ENCODE measurements at places on chromosomes 2 and 18.

DNA sequence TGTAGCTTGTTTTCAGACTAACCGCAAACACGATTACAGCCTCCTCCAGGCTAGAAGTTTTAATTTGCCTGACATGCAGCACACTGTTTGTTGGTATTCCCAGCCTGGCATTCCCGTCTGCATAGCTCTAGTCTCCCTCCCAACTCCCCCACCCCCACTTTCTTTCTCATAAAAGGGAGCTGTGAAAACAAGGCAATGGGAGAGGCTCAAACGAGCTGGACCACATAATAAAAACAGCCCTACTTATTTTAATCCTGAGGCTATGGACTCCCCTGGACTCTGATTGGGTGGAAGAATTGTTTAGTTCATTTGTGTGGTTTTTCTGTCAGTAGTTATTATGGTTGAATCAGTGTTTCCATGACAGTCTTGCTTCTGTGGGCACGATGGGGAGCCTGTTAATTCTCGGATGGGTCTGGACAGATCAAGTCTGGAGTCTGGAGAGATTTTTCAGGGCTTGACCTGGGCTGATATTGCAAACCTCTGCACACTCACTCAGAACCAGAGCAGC is 1.2 kb downstream of the STON1 start:
- no peak for DNase-seq

DNA sequence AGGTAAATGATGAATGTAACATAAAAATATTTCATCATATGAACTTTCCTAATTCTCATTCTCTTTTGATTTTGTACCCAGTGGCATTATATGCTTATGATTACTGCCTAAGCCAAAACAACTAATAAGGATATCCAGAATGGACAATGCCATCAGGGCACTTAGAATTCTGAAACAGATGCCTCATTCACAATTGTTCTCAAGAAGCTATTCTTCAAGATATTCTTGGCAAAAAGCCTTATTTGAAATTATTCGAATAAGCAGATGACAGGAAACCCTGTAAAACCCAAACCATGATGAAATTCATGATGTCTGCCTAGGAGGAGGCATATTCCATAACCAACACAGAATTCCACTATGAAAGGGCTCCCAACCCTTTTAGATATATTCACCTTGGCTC is 353.2 kb upstream of the TRIB2 start:
- no peak for DNase-seq

- DNase-seq: no peak
Measured at GRCh38 chr2:236717120-236717519, 147.5 kb downstream of the ACKR3 start.

GRCh38 chr18:24923138-24923537 is 428.8 kb downstream of the ZNF521 start:
- DNase-seq: no peak

DNA sequence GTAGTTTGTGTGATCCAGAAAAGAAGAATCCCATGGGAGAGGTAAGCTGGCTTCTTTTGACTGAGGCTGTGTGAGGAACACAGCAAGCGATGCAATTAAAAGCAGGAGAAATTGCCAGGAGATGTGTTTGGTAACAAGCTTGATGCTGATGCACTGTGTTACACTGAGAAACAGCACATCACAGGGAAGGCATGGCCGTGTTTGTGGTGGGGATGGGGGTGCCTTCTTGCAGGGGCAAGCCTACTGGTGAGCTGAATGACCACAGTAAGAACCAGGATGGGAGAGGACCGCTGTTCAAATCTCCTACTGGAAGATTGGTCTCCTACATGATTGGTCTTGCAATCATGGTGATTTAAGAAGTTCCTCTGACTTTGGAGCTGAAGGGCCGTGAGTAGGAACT is 477.7 kb upstream of the HS6ST1 start:
- DNase-seq: no peak

GRCh38 chr2:86274265-86274917 is 63.0 kb downstream of the REEP1 start:
- DNase-seq: no peak

GRCh38 chr2:74399785-74400184 is 19.7 kb upstream of the DCTN1 start:
- no peak for DNase-seq

- no peak for DNase-seq
Measured at GRCh38 chr2:200749631-200750322, 61.9 kb upstream of the BZW1 start.

- DNase-seq: no peak
Measured at GRCh38 chr2:168624028-168624427, 168.0 kb downstream of the CERS6 start.

- no peak for DNase-seq
Measured at GRCh38 chr2:32715391-32715841, 87.6 kb downstream of the TTC27 start.

DNA sequence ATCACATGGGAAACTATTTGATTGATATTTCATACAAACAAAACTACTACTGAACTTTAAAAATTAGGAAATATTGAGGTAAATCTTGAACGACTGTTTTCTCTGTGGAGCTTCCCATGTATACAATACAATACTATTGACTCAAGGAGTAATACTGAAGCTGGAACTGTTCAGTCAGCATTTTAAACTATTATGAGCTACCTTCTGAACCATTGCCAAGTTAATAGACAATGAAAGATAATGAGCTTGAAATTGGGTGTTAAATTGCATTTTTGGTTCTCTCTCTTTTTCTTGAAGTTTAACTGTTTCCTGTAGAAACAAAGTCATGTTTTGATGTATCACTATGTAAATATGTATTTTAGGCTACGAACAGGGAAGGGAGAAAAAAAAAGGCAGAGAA is 569.2 kb downstream of the ZEB2 start:
- no peak for DNase-seq

DNA sequence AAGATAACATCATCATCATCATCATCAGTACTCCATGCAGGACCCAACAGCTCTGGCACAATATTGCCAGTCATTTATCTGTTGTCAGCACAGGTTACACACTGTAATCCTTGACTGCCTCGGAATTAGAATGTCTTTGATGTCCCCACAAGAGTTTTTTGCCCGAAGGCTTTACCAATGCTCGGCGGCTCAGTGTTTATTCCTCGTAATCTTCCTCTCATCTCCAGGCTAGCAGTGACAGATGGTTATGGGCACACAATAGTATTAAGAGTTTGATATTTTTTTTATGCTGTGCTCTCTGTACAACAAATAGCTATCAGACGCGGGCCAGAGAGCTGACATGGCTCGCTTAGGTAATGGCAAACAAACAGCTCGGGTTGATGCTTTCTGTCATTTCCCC is 515.2 kb downstream of the ZEB2 start:
- no peak for DNase-seq

GRCh38 chr2:106827158-106827557 is 58.8 kb downstream of the ST6GAL2 start:
- DNase-seq: no peak

- DNase-seq: no peak
Measured at GRCh38 chr2:48902521-48902920, 147.0 kb upstream of the LHCGR start.

DNA sequence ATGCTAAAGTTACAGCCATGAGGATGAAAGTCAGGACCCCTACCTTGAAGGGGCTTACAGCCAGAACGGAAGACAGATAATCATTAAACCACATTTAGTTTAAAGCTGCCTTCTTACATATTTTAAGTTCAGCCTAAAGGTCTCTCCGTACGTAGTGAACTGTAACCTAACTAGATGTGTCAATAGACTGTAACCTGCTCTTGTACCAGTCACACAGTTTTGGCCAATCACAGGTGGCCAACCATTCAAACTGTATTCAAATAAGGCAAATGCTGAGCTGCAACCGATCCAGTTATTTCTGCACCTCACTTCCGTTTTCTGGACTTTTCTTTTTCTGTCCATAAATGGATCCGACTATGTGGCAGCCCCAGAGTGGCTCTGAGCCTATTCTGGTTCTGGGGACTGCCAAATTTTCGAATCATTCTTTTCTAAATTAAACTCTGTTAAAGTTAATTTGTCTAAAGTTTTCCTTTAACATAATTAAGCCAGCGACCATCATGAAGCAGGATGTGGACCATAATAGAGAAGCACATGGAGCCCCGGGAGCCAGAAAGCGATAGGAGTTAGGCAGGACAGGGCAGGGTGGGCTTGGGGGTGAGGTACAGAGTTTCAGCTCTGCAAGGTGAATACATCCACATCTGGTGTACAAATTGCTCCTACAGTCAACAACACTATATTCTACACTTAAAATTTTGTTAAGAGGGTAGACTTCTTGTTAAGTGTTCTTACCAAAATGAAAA is 48.4 kb upstream of the YPEL5 start:
- no peak for DNase-seq

GRCh38 chr2:121666042-121666441 is 16.8 kb upstream of the CLASP1 start:
- no peak for DNase-seq

DNA sequence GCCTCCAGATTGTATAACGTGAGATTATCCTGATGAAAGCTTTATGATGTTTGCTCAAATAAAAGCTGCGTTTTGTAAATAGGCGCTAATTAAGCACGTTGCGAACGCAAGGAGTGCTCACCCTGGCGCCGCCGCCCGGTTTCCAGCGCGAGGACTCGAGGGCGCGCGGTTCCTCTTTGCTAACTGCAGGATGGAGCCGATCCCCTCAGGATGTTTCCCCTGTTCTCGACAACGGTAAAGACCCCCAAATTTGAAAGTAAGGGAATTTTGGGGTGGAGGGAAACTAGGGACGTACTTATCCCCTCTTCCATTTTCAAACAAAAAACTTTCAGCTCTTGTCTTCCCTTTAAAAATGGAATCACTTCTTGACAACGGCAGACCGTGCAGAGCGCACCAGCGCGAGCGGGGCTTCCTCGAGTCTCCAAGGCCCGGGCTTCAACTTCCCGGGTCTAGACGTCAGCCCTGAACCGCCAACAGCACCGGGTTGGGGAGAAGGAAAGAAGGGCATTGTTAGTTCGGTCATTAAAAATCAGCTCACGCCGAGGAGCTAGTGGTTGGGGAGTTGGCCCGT is 1.1 kb upstream of the GBX2 start:
- DNase-seq: no peak

GRCh38 chr2:109384308-109385271 is 229.2 kb downstream of the SEPTIN10 start:
- no peak for DNase-seq

DNA sequence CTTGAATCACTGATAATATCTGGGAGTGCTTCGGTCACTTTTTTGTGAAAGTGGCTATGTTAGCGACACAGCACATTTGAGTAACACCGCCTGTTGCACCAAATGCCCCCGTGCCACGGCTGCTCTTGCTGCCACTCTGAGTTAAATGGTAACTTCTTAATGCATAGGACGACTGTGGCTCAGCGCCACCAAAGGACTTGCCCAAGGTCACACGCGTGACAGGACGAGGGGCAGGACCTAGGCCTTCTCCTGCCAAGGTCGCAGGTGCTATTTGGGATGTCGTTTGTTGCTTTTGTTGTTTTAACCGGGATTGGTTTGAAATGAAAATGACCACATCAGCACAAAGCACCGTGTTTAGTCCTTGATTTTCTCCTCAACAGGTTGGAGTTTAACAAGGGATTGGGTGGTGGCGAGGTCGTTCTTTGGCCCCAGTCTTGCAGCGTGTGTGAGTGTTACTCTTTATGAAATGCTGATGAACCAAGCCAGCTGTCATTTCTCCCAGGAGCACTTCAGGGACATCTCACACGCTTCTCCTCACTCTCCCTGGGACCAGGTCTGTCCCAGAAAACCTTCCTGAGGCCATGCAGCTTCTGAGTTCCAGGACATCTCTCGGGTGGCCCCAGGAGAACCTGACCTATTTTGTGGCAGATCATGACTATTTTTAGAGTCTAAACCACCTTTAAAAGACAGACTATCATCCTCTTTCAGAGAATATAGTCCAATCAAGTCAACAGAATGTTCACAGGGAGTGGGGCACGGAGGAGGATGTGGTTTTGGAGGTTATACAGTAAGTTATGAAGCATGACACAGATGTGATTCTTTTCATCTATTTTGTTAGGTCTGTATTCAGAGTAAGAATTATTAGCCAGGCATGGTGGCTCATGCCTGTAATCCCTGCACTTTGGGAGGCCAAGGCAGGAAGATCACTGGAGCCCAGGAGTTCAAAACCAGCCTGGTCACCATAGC is 49.9 kb downstream of the MTCL1 start:
- peak; percentile 6 for DNase-seq

- DNase-seq: no peak
Measured at GRCh38 chr18:78641689-78642231, 337.9 kb upstream of the SALL3 start.

GRCh38 chr18:8901019-8901418 is 195.7 kb downstream of the MTCL1 start:
- no peak for DNase-seq

GRCh38 chr2:188518381-188518780 is 226.7 kb downstream of the GULP1 start:
- no peak for DNase-seq

GRCh38 chr2:235979037-235979436 is 189.1 kb downstream of the GBX2 start:
- DNase-seq: no peak

GRCh38 chr2:101821059-101821805 is 123.7 kb downstream of the MAP4K4 start:
- DNase-seq: no peak

DNA sequence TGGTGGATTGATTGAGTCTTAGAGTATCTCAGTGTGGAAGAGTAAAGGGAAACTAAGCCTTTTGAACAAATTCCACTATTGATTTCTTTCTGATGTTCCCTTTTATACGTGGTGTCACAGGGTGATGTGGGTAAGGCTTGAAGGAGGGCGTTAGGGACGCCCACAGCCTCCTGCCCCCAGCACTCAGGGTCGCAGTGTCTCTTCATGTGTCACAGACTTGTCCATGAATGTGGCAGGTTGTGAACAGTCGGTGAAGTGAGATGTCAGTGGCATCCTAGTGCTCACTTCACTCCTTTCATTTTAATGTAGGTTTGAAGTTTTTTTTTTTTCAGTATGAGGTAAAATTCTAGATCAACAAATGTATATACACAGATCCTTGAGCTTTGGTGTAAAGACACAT is 123.2 kb upstream of the IL1R2 start:
- no peak for DNase-seq

- DNase-seq: no peak
Measured at GRCh38 chr18:11817229-11817628, 34.0 kb upstream of the CHMP1B start.

GRCh38 chr18:49022311-49023161 is 71.8 kb upstream of the SMAD7 start:
- DNase-seq: no peak

GRCh38 chr2:61469424-61470121 is 1.3 kb downstream of the USP34 start:
- no peak for DNase-seq

DNA sequence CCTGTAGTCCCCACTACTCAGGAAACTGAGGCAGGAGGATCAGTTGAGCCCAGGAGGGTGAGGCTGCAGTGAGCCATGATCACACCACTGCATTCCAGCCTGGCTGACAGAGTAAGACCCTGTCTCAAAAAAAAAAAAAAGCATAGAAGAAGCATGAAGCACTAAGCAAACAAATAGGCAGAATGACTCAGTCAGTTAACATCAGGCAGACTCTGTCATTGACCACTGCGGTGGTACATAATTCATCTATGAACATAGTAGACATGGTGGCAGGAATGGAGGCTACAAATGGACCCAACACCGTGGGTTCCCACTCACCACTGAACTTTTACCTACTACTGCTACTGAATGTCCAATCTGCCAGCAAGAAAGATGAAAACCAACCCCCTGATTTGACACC is 7.6 kb upstream of the ASXL2 start:
- DNase-seq: no peak

Measured in stimulated activated CD4-positive, alpha-beta T cell treated with anti-CD3 and anti-CD28 coated beads, Interleukin-15, amount 100 ng/mL, for 48 hours (primary cell).